ENCODE measurements at places on chromosomes 1 and 21.

GRCh38 chr1:107544285-107544684, 403.4 kb downstream of the NTNG1 start:
- DNase-seq: no peak

DNA sequence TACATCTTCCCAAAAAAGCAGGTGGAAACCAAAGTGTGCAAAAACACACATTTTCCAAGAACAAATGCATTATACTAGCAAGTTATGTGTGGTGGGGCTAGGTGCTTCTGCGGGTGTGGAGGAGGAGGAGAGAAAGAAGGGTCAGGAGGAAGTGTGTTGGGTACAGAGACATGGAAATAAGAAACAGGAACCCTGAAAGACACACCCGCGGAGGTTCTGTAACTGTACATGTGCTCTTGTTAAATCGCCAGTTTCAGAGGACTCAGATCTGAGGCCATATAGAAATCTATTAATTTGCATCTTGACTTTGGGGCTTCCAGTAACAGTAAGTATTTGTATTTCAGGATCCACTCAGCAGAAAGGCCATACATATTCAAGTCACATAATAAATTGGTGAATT, 30.9 kb downstream of the ERG start:
- no peak for DNase-seq

GRCh38 chr1:19036041-19036812, 79.8 kb upstream of the IFFO2 start:
- no peak for DNase-seq

GRCh38 chr1:201147396-201148015, 6.8 kb downstream of the TMEM9 start:
- no peak for DNase-seq

GRCh38 chr1:153883223-153883622, 39.5 kb downstream of the GATAD2B start:
- DNase-seq: no peak

DNA sequence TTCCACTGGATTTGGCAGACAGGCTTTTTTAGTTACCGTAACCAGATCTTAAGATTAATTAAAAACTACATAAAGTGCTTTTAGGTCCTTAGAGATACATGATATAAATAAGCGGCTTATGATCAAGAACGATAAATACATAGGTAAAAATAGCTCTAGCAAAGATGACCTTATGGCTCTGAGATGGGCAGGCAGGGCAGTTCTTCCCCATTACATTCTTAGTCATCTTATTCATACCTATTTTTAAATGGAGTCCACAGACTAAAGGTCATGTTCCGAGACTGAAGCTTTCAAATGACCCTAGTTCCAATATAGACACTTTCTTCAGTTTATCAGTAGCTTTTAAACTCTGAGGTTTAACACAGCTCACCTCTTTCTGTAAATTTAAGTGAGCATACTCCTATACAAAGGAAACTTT, 4.3 kb downstream of the MCL1 start:
- no peak for DNase-seq

DNA sequence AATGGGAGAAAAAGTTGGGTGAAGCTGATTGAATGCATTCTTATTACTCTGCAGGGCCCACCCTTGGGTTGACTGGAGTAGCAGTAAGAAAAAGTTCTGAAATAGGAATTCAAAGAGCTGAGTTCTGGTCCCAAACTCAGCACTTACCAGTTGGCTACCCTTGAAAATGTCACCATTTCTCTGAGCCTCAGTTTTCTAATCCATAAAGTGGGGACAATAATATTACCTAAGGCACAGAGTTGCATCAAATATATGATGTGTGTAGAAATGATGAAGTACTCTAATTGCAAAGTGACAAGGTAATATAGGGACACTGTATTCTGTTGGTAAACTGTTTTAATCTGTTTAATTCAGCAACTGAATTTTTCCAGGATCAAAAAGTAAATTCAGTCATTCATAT, 1.2 kb downstream of the LRRC52 start:
- no peak for DNase-seq

DNA sequence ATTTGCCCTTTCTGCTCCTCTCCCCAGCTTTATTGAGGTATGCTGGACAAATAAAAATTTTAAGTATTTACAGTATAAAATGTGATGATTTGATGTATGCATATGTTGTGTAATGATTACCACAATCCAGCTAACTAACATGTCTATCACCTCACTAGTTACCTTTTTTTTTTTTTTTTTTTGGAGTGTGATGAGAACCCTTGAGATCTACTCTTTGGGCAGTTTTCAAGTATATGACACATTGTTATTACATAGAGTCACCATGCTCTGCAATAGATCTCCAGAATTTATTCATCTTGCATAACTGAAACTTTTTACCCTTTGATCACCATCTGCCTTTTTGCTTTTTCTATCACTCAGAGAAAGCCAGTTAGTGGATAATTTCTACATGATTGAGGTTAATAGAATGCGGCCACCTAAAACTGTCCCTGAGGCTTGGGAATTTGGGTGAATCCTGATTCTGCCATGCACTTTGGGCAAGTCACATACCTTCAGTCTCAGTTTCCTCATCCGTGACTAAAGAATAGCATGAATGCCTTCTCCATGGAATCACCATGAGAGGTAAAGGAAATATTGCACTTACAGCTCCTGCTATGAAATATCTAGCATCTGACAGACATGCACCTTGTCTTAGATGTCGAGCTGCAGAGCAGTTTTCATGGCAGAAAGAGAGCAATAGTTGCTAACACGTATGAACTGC, 295.2 kb downstream of the DISC1 start:
- DNase-seq: no peak

GRCh38 chr1:221563476-221563921, 178.4 kb downstream of the DUSP10 start:
- no peak for DNase-seq
